GM04504 (cell line): ENCODE measurements at places on chromosomes 13 and 19.

GRCh38 chr13:39186205-39186875, 148.1 kb downstream of the NHLRC3 start:
- DNase-seq: no peak

- no peak for DNase-seq
These were observed 34.2 kb downstream of the TRPC4 start for GRCh38 chr13:37835392-37835791.

DNA sequence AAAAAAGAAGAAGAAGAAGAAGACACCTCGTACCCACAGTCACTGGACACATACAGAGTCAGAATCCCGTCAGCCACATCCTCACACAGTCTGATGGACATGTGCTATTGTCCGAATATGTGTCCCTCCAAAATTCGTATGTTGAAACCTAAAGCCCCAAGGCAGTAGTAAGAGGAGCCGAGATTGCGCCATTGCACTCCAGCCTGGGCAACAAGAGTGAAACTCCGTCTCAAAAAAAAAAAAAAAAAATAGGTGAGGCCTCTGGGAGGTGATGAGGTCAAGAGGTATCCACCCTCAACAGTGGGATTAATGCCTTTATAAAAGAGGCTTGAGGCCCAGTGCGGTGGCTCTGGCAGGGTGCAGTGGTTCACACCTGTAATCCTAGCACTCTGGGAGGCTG, 2.6 kb upstream of the DENND1C start:
- DNase-seq: no peak

GRCh38 chr19:5354403-5354802, 13.8 kb upstream of the PTPRS start:
- DNase-seq: no peak

DNA sequence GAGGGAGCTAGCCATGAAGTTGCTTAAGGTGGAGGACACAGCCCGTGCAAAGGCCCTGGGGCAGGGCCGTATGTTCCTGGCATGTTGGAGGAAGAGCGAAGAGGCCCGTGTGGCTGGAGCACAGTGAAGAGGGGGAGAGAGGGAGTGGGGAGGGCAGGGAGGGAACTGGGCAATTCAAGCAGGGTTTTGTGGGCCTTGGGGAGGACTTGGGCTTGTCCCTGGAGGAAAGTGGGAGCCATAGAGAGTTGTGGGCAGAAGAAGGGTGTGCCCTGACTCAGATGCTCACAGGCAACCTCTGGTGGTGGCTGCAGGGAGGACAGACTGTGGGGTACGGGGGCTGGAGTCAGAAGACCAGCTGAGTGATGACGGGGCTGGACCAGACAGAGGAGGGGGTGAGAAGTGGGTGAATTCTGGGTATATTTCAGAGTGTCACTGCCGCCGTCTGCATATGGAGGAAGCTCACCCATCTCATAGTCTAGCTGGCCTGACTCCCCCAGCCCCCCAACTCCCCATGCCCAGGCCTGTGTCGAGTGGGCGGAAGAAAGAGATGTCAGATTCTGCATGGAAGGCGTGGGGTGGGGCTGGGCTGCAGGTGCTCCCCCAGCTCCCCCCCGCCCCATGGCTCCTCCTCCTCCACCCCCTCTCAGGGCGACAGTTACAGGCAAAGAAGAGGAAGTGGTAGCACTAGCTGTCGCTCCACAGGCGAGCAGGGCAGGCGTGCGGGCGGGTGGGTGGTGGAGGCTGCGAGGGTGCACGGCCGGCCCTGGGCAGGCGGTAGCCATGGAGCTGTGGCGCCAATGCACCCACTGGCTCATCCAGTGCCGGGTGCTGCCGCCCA, at the start of gene VAV1:
VAV1 (plus strand) TSS at position 681 of the 838 bp plus-strand sequence; CDS start at position 781, 100 bp downstream.
- DNase-seq: no peak

- DNase-seq: no peak
These were observed 184.2 kb downstream of the PTPRS start for GRCh38 chr19:5156231-5156986.

DNA sequence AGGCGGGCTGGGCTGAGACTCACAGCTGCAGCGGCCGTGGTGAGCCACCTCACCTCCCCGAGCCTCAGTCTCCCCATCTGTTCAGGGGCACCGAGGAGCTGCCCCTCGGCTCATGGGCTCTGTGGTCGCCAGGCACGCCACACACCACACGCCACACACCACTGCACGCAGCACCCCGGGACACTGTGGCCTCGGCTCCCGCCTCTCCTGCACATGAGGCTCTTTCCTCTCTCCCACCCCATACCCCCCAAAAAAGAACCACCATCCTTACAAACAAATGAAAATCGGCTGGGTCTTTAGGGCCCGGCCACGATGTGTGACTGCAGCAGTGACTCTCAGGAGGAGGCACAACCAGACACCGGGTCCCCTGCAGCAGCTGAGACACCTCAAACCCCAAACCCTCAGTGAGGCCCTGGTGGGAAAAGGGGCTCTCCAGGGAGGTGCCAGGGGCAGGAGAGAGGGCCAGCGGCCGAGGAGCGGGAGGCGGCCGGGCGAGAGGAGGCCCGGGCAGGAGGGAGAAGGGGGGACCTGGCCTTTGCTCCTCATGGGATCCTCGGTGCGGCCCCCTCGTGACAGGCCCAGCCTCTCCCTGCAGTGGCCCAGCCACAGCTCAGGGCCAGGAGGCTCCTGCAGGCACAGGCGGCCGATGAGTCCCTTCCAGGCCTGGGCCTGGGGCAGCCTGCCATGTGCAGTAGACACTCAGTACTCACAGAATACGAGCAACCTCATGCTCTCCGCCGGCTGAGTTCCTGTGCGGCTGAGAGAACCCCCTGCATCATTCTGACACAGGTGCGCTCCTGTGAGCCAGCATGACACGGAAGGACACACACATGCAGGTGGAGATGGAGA, 66.3 kb downstream of the RASA3 start:
- no peak for DNase-seq

GRCh38 chr19:4669723-4670480, at the start of gene MYDGF:
Gene MYDGF, minus strand, starts transcription at chr19:4670342. Its CDS starts 8 bp downstream, at chr19:4670334.
- DNase-seq: peak; percentile 72

DNA sequence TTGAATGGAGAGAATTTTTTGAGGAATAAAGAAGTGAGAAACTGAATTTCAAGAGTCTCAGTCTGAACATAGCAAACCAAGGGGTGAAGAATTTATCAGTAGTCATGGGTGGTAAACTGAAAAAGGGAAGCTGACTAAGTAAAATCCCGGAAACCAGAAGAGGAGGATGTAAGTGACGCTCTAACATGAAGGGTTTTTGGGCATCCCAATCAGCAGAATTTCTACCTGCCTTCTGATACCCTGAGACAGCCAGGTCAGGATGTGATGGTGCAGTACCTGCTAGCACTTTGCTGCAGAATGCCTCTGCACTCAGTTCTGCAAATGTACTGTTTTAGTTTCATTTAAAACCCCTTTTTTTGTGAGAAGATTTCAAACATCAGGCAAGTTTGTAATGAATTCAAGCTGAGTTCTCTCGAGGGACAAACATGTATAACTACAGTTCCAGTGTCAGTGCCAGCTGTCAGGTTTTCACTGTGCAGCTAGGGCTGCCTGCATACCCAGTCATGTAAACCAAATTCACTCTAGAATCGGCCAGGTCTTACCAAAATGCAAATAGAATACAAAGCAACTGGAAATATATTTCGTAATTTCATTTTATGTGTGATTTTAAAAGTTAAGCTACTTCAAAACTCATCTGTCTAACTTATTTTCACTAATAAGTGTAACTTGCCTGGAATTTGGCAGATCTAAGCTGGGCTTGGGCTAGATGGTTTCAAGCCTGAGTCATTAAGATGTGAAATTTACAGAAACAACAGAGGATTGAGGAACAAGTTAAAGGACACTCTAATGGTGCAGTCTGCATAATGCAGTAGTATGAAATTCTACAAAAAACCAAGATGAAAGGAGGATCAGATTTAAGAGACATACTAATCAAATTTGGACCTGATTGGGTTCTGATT, 13.8 kb downstream of the METTL21C start:
- peak; percentile 18 for DNase-seq

DNA sequence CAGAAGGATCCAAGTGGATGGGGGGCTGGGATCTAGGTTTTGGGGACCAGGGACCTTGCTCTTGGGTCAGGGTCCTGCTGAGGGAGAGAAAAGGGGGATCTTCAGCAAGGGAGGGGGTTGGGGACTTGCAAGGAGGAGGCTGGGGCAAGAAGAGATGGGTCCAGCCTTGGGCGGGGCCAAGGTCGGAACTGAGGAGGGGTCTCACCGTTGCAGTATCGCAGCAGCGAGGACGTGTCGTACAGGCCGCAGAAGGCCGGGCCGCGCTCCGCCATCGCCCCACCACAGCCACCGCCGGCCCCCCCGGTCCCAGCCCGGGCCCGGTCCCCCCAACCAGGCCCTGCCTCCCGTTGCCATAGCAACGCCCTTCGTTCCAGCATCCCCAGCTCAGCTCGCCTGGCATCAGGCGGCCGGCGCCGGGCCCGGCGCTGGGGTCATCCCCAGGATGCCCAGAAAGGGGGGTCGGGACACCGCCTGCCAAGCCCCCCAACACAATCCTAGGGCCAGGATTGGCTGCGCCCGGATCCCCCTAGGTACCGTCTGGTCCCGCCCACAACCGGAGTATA, 6.0 kb upstream of the EML2 start:
- DNase-seq: no peak

DNA sequence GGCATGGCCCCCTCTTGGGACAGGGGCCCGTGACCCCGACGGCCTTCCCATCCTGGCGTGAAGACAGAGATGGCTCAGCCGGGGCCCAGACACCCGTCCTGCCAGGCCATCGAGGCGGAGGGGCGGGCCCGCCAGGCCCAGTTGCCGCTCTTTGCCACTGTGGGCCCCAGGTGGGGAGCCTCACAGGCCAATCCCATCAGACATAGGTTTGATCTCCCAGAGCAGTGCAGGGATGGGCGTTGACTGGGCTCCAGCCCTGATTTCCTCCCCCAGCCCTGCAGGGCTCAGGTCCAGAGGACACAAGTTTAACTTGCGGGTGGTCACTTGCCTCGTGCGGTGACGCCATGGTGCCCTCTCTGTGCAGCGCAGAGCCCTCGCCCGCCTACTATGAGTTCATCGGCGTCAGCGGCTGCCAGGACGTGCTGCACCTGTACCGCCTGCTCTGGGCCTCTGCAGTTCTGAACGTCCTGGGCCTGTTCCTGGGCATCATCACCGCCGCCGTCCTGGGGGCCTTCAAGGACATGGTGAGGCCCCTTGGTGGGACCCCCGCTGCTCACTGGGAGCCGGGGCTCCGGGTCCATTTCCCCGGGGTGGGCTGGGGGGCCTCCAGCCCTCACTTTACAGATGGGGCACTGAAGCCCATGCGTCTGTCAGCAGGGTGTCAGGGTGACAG, 42.4 kb downstream of the TMEM255B start:
- DNase-seq: no peak
